ENCODE measurements at places on chromosomes 7 and 10.

- no peak for DNase-seq
Observed at GRCh38 chr10:133129859-133130495, 30.0 kb upstream of the KNDC1 start.

GRCh38 chr10:48731654-48732053 lies 47.0 kb downstream of the WDFY4 start:
- no peak for DNase-seq

DNA sequence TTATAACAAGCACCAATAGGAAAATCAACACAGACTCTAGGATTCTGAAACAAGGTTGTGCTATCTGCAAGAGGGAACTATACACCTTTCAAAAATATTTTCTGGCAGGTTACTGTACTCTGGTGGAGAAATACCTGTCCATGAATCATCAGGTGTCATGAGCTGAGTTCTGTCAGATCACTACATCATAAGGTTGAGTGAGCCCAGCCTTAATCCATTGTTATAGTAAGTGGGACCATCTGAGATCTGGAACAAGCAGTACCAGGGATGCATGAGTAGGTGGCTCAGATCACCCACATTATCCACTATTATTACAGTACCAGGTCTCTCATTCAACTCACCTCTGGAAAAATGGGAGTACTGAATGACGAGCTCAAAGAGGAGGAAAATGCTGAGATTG lies 212.4 kb downstream of the DGKI start:
- DNase-seq: no peak

DNA sequence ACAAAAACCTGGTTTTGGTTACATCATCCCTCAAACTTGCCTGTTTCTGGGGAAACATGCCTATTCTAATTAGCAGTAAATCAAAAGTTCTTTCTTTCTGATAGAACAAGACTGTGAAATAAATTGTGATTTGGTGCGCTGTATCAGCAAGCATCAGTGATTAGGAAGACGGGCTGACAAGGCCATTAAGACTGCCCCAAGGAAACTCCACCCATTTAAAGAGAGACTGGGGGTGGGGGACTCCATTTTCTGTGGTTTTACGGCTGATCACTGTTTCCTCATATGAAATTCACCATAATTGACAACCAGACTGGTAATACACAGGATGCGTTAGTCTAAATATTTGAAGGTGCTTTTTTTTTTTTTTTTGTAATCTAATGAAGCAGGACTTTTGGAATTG lies 68.7 kb downstream of the MBL2 start:
- no peak for DNase-seq

GRCh38 chr7:106111655-106112117 lies 426 bp downstream of the SYPL1 start:
- no peak for DNase-seq

Measured in activated CD8-positive, alpha-beta memory T cell treated with anti-CD3 and anti-CD28 coated beads for 48 hours (primary cell).